Neuronal stem cell (in vitro differentiated cells): ENCODE measurements at places on chromosomes 11 and 22.

DNA sequence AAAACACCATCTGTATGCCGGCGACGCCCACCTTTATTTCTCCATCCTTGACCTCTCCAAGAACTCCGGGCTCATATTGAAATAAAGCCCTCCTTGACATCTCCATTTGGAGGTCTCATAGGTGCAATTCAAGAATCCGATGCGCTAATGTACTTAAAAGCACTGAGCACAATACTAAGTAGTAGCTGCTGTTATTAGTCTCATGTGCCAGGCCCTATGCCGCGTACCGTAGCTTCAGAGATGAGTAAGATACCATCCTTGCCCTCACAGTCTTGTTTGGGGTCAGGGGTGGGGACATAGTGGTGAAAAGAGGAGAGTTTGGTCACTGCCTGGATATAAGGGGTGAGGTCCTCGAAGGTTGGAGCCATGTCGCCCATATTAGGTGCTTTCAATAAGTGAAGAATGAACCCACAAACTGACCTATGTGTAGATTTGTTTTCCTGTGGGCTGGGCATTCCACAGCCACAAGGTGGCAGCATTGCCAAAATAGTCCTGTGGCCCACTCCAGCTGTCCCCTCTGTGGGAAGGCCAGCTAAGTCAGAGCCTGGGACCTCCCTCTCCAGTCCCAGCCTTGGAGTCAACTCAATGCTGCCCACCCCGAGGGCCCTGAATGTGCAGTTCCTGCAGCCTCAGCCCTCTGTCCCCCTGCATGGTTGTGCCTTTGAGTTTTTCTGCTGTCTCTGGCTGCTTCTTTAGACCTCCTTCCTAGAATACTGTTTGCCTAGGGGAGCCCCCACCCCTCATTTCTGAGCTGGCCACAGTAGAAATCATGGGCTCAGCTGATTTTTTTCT, 6.5 kb downstream of the DCPS start:
- DNase-seq: peak; percentile 67

DNA sequence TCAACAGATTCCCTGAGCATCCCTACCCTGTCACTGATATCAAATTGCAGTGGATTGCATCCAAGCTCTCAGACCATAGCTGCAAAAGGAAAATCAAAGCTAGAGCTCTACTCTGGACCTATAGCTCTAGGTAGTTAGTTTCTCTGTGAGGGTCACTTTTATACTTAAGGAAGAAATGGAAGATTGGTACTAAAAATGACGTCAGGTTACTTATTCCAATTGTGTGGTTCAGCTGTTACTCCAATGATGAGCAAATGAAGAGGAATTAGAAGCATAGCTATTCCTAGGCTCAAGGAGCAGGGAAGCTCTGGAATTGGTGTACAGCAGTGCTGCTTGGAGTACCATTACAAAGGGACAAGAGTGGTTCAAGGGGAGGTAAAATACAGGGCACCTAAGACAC, 36.4 kb upstream of the GLYATL1 start:
- no peak for DNase-seq

DNA sequence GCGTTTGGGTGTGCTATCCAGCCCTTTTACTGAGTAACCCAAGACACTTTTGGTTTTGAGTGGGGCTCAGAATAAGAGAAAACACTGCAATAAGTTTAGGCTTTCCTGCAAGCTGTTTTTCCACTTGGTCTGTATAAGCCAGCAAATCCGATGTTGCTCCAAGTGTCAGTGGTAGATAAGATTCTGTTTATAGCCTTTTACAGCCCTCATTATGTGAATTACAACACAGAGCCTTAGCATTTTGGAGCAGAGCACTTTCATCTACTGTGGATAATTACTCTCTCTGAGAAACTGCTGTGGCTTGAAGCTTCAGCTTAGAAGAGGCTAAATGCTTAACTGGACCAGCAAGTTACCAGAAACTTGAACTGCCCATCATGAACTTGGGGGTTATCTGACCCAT, 601.1 kb downstream of the JRKL start:
- DNase-seq: no peak

DNA sequence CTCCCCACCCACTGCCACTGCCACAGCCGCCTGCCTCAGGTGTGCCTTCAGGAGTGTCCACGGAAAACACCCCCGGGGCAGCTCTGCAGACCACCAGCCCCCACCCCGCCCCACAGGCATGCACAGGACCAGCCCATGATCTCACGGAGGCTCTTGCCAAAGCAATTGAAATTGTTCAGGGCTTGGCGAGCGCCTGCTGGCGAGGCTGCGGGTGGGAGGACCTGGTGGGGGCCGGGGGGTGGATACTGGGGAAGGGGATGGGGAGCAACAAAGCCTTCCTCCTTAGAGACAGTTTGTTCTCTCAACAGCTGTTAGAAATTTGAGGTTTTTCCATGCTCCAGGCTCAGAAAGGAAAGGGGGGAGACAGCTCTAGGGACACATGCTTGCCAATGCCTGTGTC, 274.7 kb downstream of the MN1 start:
- no peak for DNase-seq

GRCh38 chr11:133350045-133350444, 182.3 kb downstream of the OPCML start:
- DNase-seq: no peak

GRCh38 chr22:37505989-37506388, 13.2 kb downstream of the CARD10 start:
- no peak for DNase-seq

GRCh38 chr11:130832566-130833425, 83.5 kb downstream of the SNX19 start:
- no peak for DNase-seq

DNA sequence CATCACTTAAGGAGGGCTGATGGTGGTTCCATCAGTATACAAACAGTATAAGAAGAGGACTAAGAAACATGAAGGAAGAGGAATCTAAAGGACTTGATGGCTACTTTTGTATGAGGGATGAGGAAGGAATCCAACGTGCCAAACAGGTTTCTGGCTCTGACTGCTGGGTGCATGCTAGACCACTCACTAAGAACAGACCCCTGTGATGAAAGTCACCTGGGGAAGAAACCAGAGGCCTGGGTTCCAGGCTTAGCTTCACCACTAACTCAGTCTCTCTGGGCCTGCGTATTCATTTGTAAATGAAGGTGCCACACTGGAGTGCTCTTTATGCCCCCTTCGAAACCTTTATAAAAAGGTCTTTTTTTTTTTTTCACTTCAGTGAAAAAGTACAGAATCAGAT, 55.1 kb downstream of the AAMDC start:
- DNase-seq: no peak

DNA sequence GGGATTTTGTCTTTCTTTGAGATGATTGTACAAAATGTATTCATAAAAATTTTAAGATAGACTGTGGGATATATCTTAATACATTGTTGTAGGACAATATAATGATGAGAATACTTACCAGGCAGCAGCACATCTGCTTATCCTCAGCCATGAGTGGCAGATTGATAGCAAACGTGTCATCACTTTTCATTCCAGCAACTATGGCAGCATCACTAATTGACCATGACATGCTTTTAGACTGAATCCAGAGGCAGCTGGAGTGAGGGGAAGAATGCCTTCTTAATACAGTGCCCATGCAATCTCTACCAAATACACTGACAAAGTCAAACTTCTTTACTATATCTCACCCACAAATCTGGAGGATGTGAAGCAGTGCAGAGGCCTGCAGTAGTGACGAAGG, 755.2 kb upstream of the RAG2 start:
- no peak for DNase-seq

DNA sequence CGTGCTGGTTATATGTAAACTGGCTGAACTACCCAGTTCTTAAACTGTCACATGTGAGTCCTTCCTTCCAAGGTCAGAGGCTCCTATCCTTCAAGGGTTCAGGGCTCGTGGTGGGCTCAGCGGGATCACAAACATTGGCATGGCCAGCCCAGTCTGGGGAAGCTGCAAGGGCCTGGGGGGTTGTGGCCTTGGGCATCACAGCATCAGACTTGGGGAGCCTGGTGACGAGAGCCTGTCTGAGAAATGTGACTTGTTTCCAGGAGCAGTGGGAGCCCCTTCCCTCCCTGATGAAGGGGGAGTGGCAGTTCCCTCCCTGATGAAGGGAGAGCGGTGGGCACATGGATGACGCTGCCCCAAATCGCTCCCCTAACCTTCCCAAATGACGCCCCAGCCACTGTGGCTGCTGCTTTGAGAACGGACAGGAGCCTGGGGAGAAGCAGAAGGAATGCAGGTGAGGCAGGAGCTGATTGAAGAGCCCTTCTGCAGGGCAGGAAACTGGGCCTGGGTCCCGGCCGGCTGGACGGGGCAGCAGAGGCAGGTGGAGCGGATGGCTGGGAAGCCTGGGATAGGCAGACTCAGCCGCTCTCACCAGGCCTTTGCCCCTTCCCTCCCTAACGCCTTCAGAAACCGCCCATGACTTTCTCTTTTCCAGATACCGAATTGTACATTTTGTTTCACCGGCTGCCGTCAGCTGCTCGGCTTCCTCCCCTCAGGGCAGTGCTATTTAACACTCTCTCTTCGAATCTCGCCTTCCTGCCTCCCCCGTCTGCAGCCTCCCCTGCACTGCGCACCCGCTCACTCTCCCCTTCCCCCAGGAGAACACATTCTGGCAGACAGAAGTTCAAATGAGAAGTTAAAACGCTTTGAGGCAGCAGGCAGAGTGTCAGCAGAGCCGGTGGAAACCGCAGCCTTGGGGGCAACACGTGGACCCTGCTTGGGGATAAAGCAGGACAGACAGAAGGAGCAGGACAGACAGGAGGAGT, 1486.7 kb downstream of the BRD1 start:
- DNase-seq: no peak

DNA sequence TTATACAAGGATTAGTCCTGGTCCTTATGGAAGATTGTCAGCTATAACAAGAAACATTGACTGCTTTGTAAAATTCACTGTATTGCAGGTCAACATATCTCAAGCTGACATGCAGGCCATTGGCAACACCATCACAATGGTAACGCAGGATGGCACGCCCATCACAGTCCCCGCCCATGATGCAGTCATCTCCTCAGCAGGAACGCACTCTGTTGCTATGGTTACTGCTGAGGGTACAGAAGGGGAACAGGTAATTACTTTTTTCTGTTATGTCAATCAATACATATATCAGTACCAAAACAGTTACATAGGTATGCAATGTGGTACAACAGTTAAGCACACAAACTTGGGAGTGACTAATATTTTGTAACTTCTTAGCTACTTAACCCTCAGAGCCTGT, 55.3 kb downstream of the ZNF143 start:
- no peak for DNase-seq

DNA sequence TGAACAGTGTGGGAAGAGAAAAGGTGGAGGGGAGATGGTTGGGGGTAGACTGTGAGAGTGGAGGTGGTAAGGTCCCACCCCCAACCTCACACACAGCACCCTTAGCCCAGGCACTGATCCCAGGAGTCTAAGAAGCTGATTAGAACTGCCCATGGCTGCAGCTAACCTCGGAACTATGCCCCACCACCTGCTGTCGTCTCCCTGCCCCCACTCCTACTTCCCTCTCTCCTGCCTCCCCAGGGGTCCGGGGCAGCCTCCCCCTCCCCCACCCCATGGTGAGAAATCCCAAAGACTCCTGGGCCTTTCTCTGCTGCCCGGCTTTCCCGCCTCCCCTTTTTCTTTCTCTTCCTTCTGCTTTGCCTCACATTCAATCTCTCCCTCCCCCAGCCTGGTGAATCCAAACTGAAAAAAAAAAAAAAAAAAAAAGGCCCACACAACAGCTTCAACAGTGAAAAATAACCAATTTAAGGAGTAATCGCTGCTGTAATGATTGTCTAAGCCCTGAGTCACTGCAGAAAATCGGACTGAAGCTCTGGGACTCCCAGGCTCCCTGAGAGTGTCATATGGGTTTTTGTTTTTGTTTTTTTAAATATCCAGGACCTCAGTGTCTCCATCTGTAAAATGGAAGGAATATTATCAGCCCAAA, 9.6 kb upstream of the TP53I11 start:
- DNase-seq: no peak

GRCh38 chr22:37968452-37969251, 15.2 kb downstream of the POLR2F start:
- no peak for DNase-seq

DNA sequence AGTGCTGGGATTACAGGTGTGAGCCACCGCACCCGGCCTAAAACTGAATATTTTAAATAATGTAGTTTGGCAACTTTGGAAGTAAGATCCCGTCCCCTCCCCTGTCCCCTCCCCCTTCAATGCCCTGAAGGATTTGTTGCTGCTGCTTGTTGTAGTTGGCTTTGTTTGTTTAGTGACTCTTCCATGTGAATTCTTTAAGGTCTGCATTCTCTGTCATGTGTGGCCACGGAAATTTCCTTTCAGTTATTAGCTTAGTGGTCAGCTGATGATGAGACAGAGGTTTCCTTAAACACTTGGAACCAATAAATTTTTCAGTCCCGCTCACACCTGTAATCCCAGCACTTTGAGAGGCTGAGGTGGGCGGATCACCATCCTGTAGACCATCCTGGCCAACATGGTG, 109.9 kb downstream of the MPPED1 start:
- DNase-seq: no peak
